Vagina (tissue), 2 donors: ENCODE measurements at places on chromosomes 4 and X. TPM values are rescaled to one million over a fixed set of nuclear protein-coding genes. Genes with fewer than 3 reads are reported as not detected.

The PTPN13 gene
- total RNA-seq, result 66.3 TPM

The MAGEB17 gene
- total RNA-seq, result not detected

The USP26 gene
- not detected for total RNA-seq

The PNMA5 gene
- not detected for total RNA-seq

The HMX1 gene
- not detected for total RNA-seq

The PAGE2B gene
- not detected for total RNA-seq

The ZNF711 gene
- 2.2 TPM for total RNA-seq
